ENCODE measurements at places on chromosomes 7 and 10.

DNA sequence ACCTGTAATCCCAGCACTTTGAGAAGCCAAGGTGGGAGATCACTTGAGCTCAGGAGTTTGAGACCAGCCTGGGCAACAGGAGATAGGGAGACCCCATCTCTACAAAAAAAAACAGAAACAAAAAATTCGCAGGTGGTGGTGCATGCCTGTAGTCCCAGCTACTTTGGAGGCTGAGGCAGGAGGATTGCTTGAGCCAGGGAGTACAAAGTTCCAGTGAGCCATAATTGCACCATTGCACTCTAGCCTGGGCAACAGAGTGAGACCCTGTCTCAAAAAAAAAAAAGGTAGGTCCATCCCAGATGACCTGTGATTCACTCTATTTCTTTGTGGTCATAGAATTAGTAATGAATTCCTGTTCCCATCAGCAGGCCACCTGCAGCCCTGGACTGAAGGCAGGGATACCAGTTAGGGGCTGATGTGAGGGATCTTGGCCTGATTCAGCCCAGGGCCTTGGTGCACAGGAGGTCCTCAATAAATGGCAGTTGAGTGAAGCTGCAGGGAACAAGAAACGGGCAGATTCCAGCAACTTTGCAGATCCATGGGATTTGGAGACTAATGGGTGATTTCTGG is at the start of gene MYH16:
MYH16 (plus strand) TSS at position 364 of the 570 bp plus-strand sequence.
- DNase-seq: no peak

GRCh38 chr7:122764020-122764419 is 61.3 kb upstream of the RNF148 start:
- no peak for DNase-seq

GRCh38 chr7:50723173-50723572 is 59.5 kb downstream of the GRB10 start:
- DNase-seq: no peak

- DNase-seq: no peak
These were observed 50.3 kb upstream of the GSAP start for GRCh38 chr7:77466450-77466849.

DNA sequence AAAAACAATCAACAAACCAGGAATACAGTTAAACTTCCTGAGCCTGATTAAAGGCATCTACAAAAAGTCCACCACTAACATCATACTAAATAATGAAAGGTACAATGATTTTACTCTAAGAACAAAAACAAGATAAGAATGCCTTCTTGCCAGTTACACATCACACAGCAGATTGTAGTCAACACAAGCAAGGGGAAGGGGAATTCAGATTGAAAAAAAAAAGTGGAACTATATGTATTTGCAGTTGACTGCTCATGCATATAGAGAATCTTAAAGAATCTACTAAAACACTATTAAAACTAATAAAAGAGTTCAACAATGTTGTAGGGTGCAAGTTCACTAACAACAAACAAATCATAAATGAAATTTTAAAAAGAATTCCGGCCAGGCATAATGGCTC is 28.5 kb downstream of the ZNF33B start:
- no peak for DNase-seq

- no peak for DNase-seq
These were observed 53.3 kb upstream of the CTBP2 start for GRCh38 chr10:125213541-125214282.

GRCh38 chr10:75438275-75438674 is 6.9 kb downstream of the LRMDA start:
- no peak for DNase-seq

DNA sequence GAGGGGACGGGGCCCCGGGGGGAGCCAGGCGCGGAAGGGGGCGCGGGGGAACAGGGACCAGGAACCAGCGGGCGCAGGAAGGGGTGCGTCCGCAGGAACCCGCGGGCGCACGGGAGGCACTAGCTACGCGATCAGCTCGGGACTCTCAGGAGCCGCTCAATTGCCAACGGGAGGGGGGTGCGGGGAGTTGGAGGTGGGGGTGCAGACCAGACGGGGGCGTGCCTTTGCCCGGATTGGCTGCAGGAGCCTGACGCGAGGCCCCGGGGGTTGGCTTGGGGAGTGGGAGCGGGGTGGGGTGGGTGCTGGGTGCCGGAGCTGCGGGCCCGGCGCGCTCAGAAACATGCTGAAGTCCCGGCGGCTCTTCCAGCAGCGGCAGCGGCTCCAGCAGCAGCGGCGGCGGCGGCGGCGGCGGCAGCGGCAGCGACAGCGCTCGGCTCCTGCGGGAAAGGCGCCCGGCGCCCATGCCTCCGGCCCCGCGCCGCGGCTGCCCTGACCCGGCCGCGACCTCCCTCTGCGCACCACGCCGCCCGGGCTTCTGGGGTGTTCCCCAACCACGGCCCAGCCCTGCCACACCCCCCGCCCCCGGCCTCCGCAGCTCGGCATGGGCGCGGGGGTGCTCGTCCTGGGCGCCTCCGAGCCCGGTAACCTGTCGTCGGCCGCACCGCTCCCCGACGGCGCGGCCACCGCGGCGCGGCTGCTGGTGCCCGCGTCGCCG is at the start of gene ADRB1:
ADRB1 (plus strand) TSS at position 335 of the 715 bp plus-strand sequence; CDS start at position 602, 267 bp downstream.
- DNase-seq: peak; percentile 93

DNA sequence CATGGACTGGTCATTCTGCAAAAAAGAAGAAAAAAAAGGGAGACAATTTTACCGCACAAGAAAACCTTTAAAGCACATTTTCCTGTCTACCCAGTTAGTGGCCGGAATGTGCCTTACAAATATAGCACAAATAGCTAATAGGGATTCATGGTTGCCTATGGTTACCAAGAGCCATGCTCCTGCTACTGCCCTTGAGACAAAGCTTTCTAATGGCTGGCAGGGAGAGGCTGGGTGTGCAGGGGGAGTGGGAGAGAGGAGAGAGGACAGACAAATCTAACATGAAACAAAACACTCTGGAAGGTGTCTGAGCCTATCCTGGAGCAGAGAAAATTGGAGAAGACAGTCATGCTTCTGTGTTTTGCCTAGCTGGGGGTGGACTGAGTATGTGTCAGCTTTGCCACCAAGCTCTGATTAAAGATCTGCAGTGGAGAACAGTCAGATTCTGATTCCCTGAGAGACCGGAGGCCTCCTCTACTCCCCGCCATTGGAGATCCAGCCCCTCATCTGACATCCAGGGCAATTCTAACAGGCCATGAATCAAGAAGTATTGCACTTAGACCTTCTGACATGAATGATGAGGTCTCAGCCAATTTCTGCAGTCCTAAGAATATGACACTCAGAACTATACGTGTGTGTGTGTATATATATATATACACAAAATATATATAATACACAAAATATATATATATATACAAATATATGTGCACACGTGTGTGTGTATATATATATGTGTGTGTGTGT is 80.2 kb downstream of the PRTFDC1 start:
- DNase-seq: peak; percentile 54

DNA sequence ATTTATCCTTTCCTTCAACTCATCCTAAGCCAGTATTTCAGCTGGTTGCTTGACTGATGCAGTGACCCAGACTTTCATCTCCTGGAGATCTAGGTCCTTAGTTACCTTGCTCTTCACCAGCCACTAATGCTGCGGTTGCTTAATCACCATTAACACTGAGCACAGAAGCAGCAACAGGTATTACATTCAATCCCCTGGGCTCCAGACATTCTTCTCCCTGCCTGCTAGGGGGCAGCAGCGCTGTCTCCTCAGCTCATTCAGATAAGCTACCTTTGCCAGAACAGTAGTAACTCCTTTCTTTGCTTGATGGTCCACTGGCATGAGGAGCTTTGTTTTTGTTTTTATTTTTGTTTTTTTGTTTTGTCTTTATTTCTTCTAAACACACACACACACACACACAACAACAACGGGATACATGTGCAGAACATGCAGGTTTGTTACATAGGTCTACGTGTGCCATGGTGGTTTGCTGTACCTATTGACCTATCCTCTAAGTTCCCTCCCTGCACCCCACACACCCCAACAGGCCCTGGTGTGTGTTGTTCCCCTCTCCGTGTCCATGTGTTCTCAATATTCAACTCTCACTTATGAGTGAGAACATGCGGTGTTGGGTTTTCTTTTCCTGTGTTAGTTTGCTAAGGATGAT is 1043.2 kb upstream of the C7orf33 start:
- DNase-seq: peak; percentile 44

DNA sequence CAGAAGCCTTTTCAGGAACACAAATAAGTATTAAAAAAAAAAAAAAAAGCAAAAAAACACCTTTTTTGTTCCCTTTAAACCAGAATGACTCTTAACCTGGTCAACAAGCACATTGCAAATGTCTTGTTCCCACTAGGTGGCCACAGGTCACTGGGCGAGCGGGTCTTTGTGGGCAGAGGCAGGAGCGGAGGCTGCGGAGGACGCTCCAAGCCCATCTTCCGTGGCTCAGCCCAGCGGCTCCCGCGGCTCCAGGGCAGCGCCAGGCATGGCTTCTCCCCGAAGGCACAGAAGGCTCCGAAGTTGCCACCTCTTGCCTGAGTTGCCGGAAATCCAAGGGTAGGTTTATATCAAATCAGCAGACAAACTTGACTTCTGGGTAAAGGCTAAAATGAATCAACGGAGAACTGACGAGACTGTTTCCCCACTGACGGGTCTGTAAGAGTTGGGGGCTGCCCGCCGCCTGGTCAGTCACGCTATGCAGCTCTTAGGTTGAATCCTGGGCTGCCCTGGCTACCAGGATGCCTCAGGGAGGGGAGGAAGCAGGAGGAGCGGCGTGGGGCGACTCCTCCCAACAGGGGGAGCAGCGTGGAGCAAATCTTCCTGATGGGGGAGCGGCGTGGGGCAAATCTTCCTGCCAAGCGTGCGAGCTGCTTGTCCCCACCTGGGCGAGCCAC is 144.5 kb downstream of the PTPRN2 start:
- no peak for DNase-seq

DNA sequence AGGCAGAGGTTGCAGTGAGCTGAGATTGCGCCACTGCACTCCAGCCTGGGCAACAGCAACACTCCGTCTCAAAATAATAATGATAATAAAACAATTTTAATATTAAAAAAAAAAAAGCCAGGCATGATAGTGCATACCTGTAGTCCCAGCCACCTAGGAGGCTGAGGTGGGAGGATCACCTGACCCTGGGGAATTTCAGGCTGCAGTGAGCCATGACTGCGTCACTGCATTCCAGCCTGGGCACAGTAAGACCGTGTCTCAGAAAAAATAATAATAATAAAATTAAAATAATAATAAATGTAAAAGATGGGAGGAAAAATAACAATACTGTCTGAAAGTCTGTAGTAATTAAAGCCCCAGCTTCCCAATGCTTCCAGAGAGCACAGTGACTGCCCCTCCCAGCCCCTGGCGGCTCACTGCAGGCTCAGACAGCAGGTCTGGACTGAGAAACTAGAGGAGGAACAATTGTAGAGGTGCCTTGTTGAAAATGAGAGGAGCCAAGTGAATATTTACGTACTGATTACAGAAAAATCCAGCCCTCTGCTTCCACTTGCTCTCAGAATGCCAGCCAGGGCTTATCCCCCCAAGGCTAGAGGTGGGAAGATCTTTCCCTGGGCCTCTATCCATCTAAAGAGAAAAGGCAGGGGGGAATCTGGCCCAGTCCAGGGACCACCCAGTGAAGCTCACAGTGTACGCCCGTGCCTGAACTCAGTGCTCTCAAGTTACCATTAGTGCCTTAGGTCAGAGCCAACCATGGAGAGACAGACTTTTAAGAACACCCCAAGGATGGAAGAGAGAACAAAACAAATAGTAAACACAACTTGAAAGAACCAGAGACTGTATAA is 112.8 kb downstream of the PARD3 start:
- DNase-seq: no peak

DNA sequence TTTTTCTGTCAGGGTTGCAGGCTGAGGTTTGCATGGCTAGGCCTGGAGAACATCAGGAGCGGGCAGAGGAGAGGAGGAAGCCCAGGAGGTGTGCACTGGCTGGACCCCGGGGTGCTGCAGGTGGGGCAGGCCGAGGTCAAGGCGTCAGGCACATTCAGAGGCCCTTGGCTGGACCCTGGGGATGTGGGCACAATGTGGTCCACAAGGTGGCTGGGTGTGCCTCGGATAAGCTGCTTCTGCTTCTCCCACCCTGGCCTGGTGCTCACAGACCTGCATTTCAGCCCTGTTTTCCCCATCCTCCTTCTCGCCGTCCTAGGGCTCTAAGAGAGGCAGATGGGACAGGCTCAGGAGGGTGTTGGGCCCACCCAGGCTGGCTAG is 108.2 kb downstream of the ADCY1 start:
- DNase-seq: no peak

DNA sequence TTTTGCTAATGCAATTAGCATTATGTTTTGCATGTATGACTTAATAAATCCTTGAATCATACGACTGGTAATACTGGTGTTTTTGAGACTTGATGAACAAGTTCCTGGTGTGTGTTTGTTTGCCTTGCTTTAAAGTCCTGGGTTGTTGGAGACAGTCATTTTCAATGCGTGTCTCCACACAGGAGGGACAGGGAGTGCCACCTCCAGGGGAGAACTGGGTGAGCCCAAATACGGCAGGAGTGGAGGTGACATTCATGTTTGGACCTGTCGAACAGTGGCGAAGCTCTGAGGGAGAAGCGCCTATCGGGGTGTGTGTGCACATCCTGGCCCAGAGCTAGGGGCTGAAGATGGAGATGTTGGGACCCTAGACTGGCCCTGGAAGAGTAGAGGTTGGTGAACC is 43.8 kb downstream of the DAGLB start:
- DNase-seq: no peak

- DNase-seq: no peak
These were observed 18.8 kb upstream of the SORBS1 start for GRCh38 chr10:95579835-95580535.

GRCh38 chr10:6023661-6024333 is 38.4 kb downstream of the IL2RA start:
- DNase-seq: no peak

DNA sequence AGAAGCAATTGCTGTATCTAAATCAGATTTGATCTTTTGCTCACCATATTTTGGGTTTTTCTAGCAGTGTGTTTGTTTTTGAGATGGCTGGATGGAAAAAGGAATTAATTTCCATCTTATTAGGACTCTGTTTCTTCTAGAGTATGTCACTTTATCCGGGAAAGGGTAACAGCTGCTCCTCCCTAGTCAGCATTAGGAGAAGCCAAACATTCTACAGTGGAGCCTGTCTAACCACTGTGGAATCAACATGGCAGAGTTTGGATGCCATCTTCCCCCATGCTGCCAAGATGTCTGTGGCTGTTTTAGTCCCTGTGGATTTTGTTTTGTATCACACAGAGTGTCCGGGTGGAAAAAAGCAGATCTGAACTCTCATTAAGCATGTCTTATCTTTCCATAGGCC is 16.0 kb upstream of the LMOD2 start:
- no peak for DNase-seq
